ENCODE measurements at places on chromosomes 16 and 17. TPM values are rescaled to one million over a fixed set of nuclear protein-coding genes. Genes with fewer than 3 reads are reported as not detected.

ZNF174 gene
- total RNA-seq = 18.0 TPM

ITFG1 gene
- 27.7 TPM for total RNA-seq

PRR15L gene
- total RNA-seq = not detected

RGS11 gene
- 0.44 TPM for total RNA-seq

DNA sequence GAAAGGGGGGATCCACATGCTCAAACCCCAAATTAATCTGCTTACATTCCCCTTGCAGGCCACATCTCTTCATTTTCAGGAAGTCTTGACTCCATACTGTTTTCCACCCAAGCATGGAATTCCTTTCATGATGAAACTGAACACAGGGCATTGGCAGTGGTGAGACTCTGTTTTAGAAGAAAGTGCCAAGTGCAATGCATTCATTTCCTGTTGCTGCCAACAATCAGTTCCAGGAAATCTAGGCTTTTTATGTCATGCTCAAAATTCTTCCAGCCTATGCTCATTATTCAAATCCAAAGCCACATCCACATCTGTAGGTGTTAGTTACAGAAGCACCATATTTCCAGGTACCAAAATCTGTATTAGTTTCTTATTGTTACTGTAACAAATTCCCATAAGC, 4.1 kb downstream of the CCL2 start:
- DNase-seq = no peak
- no peak overlapping the region for H3K27ac ChIP-seq
- no peaks in the 10 kb centered on the region for H3K36me3 ChIP-seq
- H3K4me1 ChIP-seq = no peaks in the 10 kb centered on the region
- H3K4me3 ChIP-seq = no peak overlapping the region
- no peaks in the 10 kb centered on the region for H3K27me3 ChIP-seq

DNA sequence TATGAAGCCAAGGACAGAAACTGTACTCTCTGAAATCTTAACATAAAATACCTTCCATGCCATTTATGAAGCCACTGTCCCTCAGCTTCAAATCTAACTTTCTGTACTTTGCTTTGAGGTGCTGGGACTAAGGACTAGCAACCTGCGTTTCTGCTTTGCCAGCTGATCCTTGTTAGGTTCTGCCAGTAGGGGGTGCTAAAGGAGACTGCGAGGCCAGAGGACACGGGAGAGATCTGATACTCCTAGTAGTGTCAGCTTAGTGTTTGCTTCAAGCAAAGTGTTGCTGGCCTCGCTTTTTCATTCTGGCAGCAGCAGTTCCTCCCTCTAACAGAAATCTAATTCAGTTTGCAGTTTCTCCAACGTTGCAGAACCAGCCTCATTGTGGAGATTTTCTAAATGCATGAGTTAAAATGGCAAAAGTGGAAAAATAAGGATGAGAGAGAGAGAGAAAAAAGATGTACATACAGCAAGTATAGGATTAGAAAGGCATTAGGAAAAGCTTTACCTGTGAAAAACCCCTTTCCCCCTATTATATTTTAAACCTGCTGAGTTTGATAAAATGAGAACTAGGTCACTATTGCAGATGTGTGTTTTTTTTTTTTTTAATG, 297.5 kb downstream of the CA10 start:
- no peaks in the 10 kb centered on the region for H3K4me1 ChIP-seq
- H3K4me3 ChIP-seq = no peak overlapping the region
- DNase-seq = no peak
- no peak overlapping the region for H3K27ac ChIP-seq
- H3K27me3 ChIP-seq = no peaks in the 10 kb centered on the region

DNA sequence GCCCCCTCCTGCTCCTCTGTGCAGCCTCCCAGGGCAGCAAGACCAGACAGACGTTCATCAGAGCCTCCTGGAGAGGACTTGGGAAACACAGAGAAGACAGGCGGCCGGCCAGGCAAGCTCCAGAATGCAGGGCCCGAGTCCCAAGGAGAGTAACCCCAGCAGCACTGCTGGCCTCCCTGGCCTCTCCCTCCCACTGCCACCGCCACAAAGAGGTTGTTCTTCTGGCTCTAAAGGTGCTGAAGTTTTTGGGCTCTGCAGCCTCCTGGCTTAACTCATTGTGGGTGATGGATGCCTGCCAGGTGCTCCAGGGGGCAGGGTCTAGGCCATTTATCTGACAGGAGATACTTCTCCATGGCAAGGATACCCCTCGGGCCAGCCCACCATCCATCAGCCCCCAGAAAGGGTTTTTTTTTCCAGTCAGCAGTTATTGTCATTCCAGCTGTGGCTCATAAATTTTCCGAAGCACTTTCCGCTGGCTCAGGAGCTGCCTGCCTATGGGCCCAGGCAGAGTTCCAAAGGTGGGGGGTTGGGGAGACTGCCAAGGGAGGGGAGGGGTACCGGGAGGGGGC, 32.0 kb upstream of the MRPS23 start:
- peaks cover 8% of the 10 kb centered on the region for H3K4me1 ChIP-seq
- H3K4me3 ChIP-seq = no peak overlapping the region
- peaks cover 3% of the 10 kb centered on the region for H3K27me3 ChIP-seq
- no peak for DNase-seq

GRCh38 chr16:10558746-10559641, 21.4 kb downstream of the EMP2 start:
- no peak overlapping the region for H3K27ac ChIP-seq
- no peak for DNase-seq
- no peaks in the 10 kb centered on the region for H3K27me3 ChIP-seq
- no peaks in the 10 kb centered on the region for H3K4me1 ChIP-seq

DNA sequence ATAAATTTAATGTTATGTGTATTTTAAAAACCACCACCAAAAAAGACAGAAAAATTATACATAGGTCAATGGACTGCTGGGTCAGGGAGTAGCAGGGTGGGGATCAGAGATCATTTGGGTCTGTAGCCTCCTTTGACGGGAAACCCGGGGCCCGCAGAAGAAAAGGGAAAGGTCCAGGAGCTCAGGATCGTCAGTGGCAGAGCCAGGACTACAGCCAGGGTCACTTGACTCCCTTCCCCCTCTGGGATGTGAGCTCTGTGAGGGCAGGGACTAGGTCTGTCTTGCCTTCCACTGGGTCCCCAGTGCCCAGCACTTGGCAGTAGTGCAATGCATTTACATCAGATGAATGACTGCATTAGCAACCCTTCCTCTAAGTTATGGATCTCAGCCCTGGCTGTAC, 62.1 kb downstream of the TOM1L2 start:
- H3K4me1 ChIP-seq = peaks cover 6% of the 10 kb centered on the region
- H3K4me3 ChIP-seq = no peak overlapping the region
- H3K27ac ChIP-seq = no peak overlapping the region
- H3K36me3 ChIP-seq = peaks cover 2% of the 10 kb centered on the region

All from CD4-positive, alpha-beta memory T cell (primary cell).